Stimulated activated CD8-positive, alpha-beta memory T cell treated with anti-CD3 and anti-CD28 coated beads, Interleukin-4, amount 100 ng/mL, for 1 hour (primary cell): ENCODE measurements at places on chromosomes 6 and 20.

DNA sequence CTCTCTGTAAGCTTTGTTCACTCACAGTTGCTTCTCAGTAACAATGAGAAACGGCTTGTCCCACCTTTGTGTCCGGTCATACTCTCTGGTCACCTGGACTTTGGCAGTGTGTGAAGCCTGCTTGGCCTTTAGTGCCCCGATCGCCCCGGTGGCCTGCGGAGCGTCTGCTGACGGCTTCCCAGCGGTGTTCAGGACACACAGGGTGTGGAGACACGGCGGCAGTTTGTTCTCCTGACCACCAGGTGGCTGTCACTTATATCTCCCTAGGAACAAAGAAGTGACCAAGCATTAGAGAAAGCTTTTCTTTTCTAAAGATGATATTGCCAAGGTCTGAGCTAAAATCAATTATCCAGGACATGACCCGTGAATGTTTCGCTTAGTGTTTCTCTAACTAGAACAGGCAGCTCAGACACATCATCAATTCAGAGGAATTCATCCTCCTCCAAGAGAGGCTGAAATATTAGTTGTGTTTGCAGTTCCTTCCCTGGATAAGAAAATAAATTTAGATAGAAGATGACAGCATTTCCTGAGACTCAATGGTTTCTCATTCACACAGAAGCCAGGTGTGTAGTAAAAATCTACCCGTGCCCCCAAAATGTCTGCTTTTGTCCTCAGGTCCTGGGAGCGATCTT, 167.4 kb upstream of the THBS2 start:
- DNase-seq, result no peak

DNA sequence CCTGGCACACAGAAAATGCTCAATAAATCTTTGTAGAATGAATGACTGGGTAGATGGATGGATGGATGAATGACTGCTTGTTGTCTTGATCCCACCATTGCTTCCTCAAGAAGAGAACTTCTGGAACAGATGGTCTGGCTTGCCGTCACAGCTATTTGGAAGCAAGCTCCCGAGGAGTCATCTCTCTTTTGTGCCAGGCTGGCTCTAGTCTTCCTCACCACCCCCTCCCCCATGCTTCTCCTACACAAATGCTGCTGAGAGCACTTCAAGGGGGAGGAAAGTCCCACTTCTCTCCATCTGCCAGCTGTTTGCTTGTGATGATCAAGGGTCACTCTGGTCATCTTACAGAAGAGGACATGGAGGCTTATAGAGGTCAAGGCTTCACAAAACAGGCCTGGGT, 11.6 kb upstream of the KCNG1 start:
- no peak for DNase-seq

GRCh38 chr20:9884666-9885065, 45.8 kb upstream of the PAK5 start:
- no peak for DNase-seq

GRCh38 chr6:13480631-13481501, 6.5 kb downstream of the GFOD1 start:
- no peak for DNase-seq

DNA sequence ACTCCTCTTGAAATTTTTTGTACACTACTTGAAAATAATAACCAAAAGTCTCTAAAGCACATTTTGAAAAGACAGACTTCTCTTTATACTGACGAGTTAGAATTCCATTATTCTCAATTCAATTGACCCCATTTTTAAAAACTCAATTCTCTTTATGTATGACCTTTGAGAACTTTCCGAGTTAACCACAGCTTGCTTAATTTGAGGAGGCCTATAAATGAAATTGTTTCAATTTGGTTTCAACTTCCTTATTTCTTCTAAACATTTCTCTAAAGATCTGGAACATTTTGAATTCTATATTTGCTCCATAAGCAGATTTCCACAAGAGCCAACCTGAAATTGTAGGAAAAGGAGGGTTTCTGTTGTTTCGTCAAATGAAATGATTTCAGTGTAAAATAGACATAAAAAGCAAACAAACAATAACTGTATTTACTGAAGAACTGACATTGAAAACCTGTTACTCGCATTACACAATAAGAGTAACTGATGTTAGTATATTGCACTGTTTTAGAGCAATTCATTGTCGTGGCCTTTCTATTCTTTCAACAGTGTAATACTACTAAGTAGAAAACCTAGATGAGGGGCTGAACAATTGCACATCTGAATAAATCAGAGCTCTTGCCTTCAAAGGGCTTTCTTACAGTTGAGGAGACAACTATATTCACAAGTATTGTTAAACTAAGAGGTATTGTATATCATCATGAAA, 223.6 kb downstream of the HIVEP2 start:
- no peak for DNase-seq

DNA sequence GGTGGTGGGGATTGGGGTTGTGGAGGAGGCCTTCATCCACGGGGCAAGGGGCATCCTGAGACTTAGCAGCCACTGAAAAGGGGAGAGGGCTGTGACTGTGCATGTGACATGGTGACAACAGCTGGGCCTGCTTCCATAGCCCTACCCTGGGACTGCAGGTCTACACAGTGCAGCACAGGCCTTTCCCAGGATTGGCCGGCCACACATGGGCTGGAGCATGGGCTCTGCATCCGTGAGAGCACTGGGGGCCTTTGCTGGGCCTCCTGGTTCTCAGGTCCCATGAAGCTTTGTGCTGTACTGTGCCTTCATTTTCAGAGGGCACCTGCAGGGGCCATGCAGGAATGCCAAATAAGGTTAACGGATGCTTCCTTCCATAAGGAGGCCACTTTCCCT, 56.0 kb downstream of the ZDHHC14 start:
- no peak for DNase-seq

GRCh38 chr6:135266675-135267074, 85.6 kb downstream of the MYB start:
- DNase-seq, result no peak

- DNase-seq, result no peak
Measured at GRCh38 chr6:144678844-144679243, 393.7 kb downstream of the UTRN start.

- DNase-seq, result no peak
Measured at GRCh38 chr6:113347436-113347835, 509.7 kb upstream of the MARCKS start.

- no peak for DNase-seq
Measured at GRCh38 chr6:12484519-12484918, 194.4 kb downstream of the EDN1 start.

DNA sequence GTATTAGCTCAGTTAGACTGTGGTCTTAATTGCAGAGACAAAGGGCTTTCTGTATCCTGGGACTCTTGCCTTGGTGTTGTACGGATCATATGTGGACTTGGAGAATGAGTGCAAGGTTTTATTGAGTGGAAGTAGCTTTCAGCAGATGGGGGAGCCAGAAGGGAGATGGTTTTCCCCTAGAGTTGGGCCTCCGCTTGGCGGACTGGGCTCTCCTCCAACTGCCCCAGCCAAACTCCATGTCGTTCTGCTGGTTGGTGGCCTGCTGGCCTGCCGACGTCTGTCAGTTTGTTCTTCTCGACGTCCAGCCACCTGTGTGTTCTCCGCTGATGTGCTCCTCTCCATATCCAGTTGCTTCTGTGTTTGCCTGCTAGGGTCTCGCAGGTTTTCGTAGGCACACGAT, 189.5 kb upstream of the FLRT3 start:
- DNase-seq, result no peak

- no peak for DNase-seq
Measured at GRCh38 chr6:112806163-112806865, 459.2 kb downstream of the RFPL4B start.

GRCh38 chr20:24034820-24035219, 46.2 kb upstream of the GGTLC1 start:
- DNase-seq, result no peak

DNA sequence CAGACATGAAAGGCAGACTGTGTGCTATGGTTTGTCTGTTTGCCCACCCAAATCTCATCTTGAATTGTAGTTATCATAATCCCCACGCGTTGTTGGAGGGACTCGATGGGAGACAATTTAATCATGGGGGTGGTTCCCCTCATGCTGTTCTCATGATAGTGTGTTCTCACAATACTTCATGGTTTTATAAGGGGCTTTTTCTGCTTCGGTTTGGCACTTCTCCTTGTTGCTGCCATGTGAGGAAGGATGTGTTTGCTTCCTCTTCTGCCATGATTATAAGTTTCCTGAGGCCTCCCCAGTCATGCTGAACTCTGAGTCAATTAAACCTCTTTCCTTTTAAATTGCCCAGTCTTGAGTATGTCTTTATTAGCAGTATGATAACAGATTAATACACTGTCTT, 47.2 kb upstream of the MICB start:
- DNase-seq, result no peak

GRCh38 chr6:143863771-143864170, 503 bp upstream of the ZC2HC1B start:
- DNase-seq, result no peak

- DNase-seq, result no peak
Measured at GRCh38 chr6:81762132-81762531, 9.7 kb upstream of the TENT5A start.

GRCh38 chr6:169172946-169173345, 80.7 kb downstream of the THBS2 start:
- DNase-seq, result no peak

DNA sequence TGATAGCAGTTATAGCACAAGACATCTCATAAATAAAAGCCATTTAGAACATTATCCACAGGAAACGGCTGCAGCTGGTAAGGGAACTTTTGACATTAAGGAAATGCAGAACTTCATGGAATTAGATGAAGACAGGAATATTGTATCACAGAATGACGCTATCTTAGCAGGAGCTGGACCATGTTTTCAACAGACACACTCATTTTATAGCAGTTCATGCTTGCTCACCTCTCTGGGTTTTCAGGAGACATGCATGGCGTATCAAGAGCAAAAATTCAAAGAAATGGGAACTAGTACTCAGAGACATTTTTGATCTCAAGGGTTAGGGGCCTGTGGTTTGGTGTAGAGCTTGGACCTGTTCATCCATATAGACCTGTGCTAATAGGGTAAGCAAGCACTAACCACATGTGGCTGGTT, 125.0 kb downstream of the FYN start:
- DNase-seq, result no peak

DNA sequence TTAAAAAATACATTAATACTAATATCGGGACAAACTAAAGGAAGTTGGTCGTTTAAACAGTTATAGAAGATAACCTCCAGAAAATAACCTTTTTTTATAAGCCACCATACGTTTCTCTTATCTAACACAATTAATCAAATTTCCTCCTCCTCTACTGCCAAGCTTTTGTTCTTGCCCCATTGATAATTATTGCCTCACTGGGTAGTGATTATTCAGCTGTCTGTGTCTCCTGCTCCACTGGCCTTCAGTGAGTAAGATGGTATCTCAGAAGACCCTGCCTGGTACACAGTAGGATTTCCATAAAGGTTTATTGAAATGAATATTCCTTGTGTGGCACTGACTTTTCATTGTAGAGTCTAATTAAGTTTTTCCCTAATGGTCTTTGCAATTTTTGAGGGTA, 165.5 kb upstream of the SCGN start:
- DNase-seq, result no peak

GRCh38 chr6:24543683-24544082, 48.9 kb downstream of the ALDH5A1 start:
- no peak for DNase-seq

- no peak for DNase-seq
Measured at GRCh38 chr6:134165561-134166201, 113.3 kb upstream of the SLC2A12 start.

GRCh38 chr6:166202321-166202733, 34.7 kb upstream of the TBXT start:
- DNase-seq, result no peak

DNA sequence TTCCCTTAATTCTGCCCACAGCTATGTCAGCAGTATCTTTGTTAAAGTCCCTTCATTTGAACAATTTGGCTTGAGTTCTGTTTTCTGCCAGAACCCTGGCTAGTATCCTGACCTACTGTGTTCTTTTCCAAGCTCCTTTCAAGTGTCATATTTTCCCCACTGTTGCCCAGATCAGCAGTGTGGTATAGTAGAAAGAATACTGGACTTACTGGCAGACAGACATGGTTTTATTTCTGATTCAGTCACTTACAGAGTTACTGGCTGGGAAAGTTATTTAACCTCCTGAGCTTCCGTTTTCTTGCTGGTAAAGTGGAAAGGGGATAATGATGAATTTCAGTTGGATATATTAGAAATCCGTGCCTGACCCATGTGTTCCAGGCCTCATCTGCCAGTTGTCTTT, 39.8 kb upstream of the RAB23 start:
- DNase-seq, result no peak

- no peak for DNase-seq
Measured at GRCh38 chr6:45630801-45631200, 253.1 kb upstream of the SUPT3H start.

- no peak for DNase-seq
Measured at GRCh38 chr20:33053291-33054106, at the start of gene BPIFB3. TSS of gene BPIFB3 (plus strand) at chr20:33053903. CDS start at chr20:33055436, 1,533 bp downstream.

DNA sequence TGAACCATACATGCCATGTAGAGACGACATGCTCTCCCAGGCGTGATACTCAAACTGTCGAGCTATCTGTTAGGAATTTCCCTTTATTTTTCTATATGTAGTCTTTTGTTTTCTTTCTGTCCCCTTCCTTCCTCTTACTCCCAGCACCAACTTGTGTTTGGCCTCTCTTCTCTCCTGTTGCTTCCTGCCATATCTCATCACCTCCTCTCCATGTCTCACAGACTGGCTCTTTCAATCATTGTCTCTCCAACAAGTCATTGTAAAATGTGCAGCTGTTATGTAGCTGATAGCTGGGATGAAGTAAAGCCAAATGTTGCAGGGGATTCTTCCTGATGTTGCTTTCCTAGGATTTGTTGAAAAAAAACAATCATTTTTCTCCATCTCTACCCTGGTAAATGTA, 234.5 kb downstream of the TMEM242 start:
- DNase-seq, result no peak

DNA sequence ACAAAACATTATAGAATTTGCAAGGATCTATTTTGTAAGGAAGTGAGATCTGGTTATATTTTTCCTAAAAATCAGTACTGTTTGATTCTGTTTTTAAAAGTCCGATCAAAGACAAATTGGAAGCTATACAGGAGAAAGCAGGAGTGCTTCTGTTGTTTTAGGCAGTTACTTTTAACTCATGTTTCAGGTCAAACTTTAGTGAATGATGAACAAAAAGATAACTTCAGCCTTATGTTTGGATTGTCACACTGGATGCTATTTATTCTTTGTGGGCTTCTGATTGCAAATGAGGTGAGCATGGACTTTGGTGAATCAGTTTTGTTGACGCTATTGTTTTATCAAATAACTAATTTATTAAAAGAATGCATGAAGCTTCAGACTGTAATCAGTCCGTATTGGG, 228.7 kb upstream of the SLC35B3 start:
- no peak for DNase-seq

DNA sequence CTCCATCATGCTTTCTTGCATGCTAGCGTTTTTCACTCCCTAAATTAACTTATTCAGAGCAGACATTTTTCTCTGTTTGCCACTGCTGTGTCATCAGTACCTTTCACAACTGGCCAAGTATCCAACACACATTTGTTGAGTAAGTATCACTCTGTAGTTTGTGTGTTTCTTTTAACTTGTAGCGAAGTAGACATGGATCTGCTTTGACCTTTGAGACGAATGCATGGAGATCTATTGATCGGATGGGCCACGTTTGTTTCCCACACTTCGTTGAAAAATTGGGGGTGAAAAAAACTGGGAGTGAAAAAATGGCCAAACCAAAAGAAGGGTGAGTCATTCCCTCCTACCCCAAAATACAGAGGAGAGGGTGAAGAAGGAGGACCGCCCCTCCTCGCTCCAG, 12.9 kb upstream of the SLC9A8 start:
- no peak for DNase-seq

GRCh38 chr6:44696686-44697085, 309.2 kb downstream of the CDC5L start:
- no peak for DNase-seq

GRCh38 chr6:22884456-22884855, 315.1 kb downstream of the HDGFL1 start:
- DNase-seq, result no peak

- no peak for DNase-seq
Measured at GRCh38 chr6:81215092-81215432, 537.4 kb downstream of the TENT5A start.
